ENCODE measurements at places on chromosomes 5 and 9.

GRCh38 chr9:114937516-114937915 is 7.1 kb upstream of the TNFSF8 start:
- no peak for DNase-seq

GRCh38 chr5:150946351-150946905 is 41.6 kb upstream of the ZNF300 start:
- peak; percentile 82 for DNase-seq

- DNase-seq = no peak
These were observed 168.0 kb downstream of the CCDC171 start for GRCh38 chr9:15720861-15721260.

DNA sequence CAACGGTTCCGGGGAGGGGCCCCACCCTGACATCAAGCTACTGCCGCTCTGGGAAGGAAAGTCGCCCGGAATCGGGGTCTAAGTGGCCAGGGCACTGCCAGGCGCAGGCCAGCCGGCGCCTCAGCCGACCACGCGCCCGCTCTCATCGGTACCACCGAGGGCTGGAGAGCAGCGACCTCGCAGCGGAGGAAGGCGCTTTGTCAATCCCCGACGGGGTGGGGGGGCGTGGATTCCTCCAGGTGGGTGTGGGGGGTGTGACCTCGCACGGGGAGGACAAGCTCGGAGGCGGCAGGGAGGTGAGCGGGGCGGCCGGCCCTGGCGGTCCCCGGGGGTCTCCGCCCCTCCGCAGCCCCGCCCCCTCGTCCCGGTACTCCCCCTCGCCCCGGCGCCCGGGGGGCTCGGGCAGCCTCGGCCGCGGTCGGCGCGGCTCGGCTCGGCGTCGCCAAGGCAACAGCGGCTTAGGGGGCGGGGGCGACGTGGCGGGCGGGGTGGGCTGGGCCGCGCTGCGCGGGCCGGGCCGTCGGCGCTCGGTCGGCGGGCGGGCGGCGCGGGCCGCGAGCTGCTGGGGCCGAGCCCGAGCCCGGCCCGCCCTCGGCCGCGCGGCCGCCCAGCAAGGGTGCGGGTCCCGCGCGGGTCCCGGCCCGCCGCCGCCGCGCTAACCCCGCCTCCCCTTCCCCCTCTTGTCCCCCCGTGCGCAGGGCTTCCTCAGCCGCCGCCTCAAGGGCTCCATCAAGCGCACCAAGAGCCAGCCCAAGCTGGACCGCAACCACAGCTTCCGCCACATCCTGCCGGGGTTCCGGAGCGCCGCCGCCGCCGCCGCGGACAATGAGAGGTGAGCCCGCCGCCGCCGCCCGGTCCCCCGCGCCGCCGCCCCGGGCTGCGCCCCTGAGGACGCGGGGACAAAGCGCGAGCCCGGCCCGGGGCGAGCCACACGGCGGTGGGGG is 47.5 kb downstream of the DAB2IP start:
- DNase-seq = no peak

DNA sequence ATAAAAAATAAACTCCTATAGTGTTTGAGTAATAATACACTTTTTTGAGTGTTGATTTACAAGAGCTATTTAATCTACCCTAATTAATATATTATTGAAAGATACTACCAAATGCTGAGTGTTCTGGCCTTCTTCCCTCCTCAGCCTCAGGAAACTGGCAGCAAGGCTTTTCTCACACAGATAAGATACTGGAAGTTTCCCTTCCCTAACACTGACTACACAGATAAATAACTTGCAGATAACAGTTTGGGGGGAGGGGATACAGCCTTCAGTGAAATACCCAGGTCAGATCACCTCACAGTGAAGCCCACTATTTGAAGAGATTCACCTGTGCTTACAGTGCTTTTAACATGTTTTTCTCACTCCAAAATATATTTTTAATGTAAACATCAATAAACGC is 1.6 kb upstream of the NIPSNAP3A start:
- DNase-seq = no peak

- DNase-seq = no peak
These were observed 36.1 kb upstream of the RANBP6 start for GRCh38 chr9:6051511-6051950.

GRCh38 chr5:88727705-88728313 is 155.2 kb downstream of the MEF2C start:
- DNase-seq = no peak

- no peak for DNase-seq
These were observed 1.4 kb upstream of the KDM3B start for GRCh38 chr5:138351056-138351455.

DNA sequence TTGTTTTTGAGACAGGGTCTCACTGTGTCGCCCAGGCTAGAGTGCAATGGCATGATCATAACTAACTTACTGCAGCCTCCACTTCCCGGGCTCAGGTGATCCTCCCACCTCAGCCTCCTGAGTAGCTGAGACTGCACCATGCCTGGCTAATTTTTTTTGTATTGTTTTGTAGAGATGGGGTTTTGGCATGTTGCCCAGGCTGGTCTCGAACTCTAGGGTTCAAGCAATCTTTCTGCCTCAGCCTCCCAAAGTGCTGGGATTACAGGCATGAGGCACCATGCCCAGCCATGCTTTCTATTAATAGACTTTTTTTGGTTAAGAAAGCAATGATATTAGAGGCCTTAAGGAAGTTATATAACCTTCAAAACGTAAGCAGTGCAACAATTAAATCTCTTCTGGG is 23.3 kb downstream of the CLTA start:
- DNase-seq = no peak

DNA sequence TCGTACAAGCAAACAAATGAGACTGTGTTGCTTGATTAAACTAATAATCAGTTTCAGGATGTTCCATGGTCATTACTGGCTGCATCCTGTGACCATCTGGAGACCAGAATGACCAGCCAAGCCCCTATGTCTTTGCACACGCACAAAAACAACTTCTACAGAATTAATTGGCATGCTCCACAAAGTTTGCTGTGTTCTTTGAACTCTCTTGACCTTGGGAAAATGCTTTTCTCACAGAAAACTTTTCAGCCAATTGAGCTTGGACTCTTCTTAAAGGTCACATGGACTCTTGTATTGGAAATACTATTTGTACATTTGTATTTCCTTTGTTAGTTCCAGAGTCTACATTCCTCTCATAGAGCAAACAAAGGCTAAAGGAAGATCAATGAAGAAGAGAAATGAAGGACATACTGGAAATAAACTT is 147.8 kb downstream of the ARRDC3 start:
- no peak for DNase-seq

GRCh38 chr9:30630459-30630858 is 1754.0 kb upstream of the ACO1 start:
- no peak for DNase-seq

GRCh38 chr9:34341659-34342295 is 12.4 kb downstream of the NUDT2 start:
- no peak for DNase-seq

DNA sequence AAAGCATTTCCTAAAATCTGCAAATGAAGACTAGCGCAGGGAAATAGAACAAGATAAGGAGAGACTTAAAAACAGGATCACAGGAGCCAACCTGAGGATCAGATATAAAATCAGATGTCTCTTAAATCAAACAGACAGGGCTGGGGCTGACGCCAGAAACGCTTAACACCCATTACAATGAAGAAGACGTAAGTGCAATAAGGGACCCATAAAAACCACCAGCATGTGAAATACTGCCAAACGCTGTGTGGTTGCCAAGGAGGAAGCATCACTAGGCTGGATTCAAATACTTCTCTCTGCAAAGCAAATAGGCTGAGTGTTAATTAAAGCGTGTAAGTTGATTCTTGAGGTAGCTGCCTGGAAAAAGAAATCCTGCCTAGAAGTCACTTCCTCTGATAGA is 74.4 kb upstream of the ATP10B start:
- peak; percentile 12 for DNase-seq

DNA sequence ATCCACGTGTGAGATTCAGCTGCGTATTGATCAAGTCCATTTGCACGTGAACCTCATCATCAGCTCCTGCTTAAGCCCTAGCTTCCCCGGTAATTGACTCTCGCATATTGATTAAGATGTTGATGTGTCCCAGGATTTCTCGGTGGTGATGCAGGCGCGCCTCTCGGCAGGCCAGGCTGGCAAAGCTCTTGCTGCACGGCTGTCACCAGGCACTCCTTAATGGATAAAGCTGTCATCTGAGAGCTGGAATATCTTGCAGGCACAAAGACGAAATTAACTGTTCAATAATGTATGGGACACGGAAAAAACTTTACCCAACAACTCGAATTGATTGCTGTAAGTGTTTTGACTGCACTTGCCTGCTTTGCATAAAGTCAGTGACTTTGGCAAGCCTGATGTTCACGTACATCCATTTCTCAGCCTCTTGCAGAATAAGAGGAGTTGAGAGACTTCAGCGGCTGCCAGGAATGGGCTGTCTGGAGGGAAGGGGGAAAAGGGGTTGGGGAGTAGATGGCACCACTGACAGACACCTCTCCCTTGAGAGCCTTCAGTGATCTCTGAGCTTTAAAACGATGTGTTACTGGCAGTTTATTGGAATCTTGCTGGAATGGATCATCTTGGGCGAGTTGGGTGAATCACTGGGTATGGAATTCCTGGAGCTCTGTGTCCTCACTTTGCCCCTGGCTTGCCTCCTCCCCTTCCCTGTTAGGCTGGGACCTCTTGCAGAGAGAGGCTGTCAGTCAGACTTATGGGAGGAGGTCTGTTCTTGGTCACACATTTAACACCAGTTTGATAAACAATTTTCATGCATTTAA is 650.3 kb downstream of the CCDC171 start:
- DNase-seq = no peak

- no peak for DNase-seq
These were observed at the start of gene BNC2 for GRCh38 chr9:16870596-16871335. BNC2 (minus strand) TSS chr9:16870670; CDS start chr9:16870648, 22 bp downstream.

DNA sequence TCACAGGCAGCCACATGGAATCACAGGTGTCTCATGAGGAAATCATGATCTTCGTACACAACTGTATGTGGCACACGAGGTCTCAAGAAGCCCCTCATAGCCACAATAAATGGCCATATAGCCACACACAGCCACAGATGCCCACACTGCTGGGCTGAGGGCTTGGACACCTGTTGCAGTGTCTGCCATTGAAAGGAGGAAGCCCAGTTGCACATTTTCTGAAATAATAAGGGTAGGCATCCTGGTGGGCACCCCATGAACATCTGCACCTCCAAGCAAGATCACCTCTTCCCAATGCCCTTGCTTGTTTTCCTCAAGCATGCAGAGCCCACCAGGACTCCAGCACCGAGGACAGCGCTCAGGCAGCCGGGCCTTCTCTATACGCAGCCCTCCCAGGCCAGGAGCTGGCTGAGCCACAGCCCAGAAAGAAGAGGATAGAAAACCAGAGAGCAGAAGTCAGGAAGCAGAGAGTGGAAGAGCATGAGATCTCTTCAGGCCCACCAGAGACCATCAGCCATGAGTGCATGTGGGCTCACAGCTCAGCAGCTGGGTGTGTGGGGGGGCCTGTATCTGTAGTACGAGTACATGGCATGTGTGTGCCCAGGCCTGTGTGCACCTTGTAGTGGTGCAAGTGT is 1.0 kb upstream of the ACSL6 start:
- no peak for DNase-seq

DNA sequence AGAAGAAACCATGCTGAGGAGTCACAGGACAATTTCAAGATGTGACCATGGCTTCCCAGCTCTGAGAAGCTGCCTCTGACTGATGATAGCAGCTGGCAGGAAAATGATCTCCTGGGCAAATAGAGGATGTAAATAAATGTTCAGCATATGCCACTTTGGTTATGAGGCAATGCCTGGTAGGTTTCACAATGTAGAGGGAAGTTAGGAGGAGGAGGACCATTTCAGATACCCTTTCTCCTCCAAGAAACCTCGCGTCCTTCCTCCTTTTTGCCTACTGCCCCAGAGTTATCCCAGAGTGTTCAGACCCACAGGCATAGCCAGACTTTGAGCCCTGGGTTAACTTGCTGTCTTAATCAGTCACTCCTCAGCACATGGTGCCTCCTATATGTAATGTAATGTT is 541.6 kb upstream of the DAP start:
- no peak for DNase-seq

- no peak for DNase-seq
These were observed 31.2 kb downstream of the ZNF618 start for GRCh38 chr9:113907282-113907681.

DNA sequence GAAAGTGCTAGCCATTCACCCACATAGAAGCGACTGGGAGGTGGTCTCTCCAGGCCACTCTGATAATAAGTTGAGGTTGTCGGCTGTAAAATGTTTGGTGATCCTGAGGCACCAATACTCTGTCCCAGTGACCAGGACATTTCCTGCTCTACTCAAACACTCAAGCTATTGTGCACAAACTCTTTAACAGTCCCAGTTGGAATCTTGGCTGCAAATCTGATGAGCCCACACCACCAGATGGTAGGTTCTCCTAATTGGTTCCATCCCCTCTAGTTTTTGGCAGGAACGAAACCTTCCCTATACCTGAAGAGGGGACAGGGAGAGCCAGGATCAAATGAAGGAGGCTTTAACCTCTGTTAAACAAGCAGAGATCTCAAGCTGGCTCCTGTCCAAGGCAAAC is 14.3 kb downstream of the GRIA1 start:
- DNase-seq = no peak

DNA sequence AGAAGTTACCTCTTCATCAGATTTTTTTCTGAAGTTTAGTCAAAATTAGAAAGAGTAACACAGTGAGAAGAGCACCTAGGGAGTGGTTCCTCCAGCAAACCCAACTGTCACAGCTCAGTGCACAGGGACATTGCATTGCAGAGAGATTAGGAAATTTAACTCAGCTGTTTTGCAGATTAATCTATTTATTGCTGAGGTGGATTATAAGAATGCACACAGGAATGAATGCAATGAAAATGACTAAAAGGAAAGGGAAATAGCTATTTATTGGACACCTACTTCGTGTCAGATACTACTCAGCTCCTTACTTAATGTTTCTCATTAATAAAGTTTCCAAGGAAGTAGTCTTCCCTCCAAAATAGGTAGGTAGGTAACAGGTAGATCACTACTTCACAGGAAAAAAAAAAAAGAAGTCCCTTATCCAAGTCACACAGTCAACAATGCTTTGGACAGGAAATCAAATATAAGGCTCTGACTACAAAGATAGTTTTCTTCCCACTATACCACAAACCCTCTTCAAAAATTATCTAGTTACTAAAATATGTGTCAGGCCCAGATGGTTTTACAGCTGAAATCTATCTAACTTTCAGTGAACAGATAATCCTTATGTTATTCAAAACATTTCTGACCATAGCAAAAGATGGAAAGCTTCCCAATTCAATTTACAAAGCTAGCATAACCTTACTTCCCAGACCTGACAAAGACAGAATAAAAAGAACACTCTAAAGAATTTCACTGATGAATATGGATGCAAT is 442.2 kb upstream of the MPDZ start:
- DNase-seq = no peak

- no peak for DNase-seq
These were observed 317.3 kb downstream of the GADD45G start for GRCh38 chr9:89922099-89922498.
